Caudate nucleus (tissue), 63 donors: ENCODE measurements at places on chromosomes 7 and 10.

DNA sequence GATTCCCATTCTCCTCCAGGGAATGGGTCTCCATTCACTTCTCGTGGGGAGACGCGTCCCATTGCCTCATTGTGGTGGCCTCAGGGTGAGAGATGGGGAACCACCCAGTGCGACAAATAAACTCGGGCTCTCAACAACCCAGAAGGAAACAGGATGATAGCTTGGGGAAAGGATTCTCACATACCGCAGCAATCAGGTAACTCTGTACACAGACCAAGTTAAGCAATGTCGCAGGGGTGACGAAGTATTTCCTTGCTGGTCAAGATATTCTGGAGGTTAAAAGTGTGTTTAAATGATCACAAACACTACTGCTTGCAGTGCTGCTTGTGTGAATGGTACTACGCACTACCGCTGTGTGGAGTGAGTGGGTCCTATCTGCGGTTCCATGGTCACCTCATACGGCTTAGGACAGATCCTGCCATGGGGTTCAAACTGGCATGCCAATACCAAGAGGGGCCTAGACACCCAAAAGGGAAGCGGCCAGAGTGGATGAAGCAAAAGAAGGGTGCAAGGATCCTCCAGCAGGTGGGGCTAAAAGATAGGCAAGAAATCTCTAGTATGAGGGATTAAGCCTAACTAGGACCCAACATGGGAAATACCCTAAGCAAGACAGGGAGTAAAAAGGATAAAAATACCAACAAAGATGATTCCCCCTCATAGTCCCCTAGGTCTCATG lies 143.8 kb upstream of the TMEM106B start:
- no peak for DNase-seq

DNA sequence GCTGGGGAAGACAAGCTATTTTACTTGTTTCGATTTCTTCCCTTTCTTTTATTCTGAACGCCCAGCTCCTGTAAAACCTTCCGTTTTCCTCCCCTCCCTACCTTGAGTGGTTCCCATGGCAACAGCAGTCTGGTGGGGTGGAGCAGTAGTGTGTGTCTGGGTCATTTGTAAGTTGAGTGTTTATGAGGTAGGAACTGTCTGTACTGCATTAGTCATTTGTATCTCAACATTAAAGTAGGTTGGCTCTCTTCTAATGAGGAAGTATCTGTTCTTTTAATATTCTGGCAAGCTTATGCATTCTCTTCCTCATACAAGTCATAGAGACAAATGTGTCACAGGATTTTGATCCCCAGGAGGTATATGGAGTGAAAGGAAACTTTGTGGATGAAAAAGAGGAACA lies 85.3 kb upstream of the CCDC6 start:
- no peak for DNase-seq

DNA sequence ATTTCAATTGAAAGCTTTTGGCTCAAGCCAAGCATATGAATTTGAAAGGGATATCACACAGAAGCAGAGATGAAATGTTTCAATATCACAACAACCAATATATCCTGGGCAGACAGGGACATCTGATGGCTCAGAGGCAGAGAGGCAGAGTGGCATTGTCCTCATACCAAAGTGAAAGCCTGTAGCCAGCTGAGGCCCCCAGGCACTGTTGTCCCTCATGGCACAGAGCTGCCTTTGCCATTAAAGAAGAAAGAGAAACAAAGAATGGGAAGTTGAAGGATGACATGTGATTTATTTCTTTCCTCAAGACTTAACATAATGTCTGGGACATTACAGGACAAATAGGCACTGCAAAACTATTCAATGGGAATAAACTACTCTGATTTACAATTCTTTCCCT lies 504.3 kb upstream of the PCDH15 start:
- no peak for DNase-seq

GRCh38 chr7:107563081-107563774 lies 492 bp downstream of the COG5 start:
- DNase-seq = no peak

- DNase-seq = no peak
These were observed 26.5 kb downstream of the LMTK2 start for GRCh38 chr7:98133181-98133580.

DNA sequence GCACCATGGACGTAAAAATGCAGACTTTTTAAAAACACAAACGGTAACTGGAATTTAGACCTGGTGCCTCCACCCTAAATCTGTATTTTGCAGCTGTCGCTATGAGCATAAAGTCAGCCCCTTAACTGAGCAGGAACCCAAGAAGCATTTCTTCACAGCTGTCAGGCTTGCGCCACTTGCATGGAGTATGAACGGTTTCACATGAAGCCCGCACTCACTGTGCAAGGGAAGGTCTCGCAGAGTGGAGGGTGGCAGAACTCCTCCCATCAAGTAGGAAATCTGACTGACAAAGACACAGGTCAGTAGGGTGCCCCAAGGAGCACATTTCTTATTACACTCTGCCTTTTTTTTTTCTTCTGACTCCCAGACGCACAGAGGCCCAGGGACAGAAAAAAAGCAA lies 58.5 kb downstream of the ELMO1 start:
- no peak for DNase-seq

- DNase-seq = no peak
These were observed 57.0 kb upstream of the EFCAB10 start for GRCh38 chr7:105638334-105638733.

GRCh38 chr10:76319661-76320060 lies 888.2 kb downstream of the LRMDA start:
- no peak for DNase-seq

GRCh38 chr10:132322586-132323048 lies 9.4 kb upstream of the LRRC27 start:
- DNase-seq = no peak

- DNase-seq = no peak
These were observed 176.2 kb downstream of the GNAT3 start for GRCh38 chr7:80335511-80336231.

GRCh38 chr10:30047430-30047829 lies 12.0 kb downstream of the JCAD start:
- DNase-seq = no peak

- DNase-seq = no peak
These were observed 31.1 kb upstream of the TOMM7 start for GRCh38 chr7:22853674-22854157.

GRCh38 chr10:1209355-1209979 lies 153.3 kb downstream of the WDR37 start:
- peak; percentile 21 for DNase-seq

DNA sequence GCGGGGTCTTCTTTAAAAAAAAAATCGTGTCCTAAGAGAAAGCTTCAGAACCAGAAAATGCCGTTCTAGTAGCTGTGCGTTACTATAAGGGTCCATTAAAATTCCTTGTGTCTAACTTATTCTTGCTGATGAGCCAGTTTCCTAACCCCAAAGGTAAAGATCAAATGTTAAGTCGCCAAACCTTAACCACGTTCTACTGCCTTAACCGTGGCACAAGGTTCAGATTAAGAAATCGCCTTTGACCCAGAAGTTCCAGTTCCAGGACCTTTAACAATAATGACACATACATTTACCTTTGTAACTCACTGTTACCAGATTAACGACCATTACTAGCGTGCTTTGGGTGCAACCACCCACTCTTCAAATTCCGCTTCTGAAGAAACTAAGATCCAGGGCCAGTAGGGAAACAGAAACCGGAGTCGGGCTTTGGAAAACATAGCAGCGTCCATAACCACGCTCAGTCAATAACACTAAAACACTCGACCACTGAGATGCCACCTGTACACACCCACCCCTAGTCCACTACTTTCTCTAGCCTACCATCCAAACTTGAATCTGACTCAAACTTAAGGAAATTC lies 620 bp downstream of the BET1 start:
- no peak for DNase-seq

GRCh38 chr7:26673271-26673670 lies 191.1 kb downstream of the SKAP2 start:
- DNase-seq = no peak

- DNase-seq = no peak
These were observed 135.1 kb downstream of the CELF2 start for GRCh38 chr10:11152801-11153200.

DNA sequence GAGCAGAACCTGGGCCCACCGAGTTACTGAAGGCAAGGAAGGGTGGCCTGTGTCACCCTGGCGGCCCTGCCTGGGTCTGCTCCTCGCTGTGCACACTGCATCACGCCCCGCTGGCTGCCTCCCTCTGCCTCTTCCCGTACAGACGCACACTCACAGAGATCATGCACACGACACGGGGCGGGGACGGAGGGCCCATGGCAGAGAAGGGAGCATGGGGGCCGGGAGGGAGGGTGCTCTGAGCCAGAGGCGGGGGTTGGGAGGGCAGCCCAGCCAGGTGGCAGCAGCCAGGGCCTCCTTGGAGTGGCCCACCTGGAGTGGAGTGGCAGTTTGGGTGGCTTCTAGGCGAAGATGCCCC lies 16.6 kb downstream of the BUD23 start:
- DNase-seq = no peak

DNA sequence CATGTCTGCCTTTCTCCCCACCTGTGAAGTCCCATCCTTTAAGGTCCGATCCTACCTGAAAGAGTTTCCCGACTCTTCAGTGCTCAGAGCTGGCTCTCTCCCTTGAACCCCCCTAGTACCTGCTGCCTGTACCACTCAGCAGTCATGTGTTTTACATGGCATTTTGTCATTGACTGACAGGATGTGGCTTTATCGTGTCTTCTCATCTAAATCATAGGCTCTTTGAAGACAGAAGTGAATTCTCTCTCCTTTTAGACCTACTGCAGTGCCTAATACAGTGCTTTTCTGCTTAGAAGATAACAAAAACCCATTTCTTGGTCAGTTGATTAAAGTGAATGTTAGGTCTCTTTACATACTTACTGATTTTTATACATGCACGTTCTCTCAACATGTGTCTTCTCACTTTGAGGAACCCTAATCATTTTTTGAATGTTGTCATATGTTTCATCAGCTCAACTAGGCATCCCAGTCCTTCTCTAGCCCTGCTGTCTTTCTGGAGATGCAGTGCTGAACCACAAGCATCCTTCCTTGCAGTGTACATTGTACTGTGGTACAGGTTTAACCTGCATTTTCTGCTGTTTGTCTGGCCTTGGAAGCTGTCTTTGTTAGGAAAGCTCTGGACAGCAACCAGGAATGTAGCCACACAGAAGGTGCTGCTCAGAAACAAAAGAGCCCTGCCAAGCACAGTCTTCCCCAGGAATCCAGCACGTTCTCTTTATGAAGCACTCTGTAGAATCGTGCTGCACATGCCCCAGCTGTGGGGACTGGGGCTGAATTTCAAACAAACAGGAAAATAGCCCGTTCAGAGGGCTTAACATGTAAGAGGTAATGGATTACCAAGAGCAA lies 28.1 kb upstream of the LRRC4 start:
- DNase-seq = no peak
